ENCODE measurements at places on chromosomes 16 and 17.

GRCh38 chr17:65656390-65657250 is 95.2 kb upstream of the AXIN2 start:
- peak; percentile 4 for DNase-seq

- DNase-seq: no peak
Observed at GRCh38 chr16:73062001-73062616, 14.2 kb upstream of the ZFHX3 start.

GRCh38 chr17:4843321-4844000 is 10.3 kb downstream of the MINK1 start:
- no peak for DNase-seq

- DNase-seq: no peak
Observed at GRCh38 chr17:62630365-62631085, 3.1 kb downstream of the MRC2 start.

DNA sequence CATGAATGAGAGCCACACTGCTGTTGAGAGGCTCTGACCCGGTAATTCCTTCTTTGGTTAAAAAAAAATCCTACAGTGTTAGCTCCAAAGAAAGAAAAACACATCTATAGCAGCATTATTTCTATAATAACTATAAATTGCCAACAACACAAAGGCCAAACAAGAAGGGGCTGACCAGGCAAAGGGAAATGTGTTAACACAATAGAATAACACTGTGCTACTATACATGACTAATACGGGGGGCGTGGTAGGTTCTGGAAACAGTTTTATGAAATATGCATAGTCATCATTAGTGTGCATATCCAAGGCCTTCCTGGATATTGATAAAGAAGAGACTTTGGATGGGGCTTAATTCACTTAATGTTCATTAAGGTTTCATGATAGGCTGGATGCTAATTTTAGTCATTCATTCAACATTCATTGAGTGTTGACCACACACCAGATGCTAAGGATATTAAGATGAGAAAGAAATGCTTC is 50.0 kb upstream of the CCL1 start:
- no peak for DNase-seq

DNA sequence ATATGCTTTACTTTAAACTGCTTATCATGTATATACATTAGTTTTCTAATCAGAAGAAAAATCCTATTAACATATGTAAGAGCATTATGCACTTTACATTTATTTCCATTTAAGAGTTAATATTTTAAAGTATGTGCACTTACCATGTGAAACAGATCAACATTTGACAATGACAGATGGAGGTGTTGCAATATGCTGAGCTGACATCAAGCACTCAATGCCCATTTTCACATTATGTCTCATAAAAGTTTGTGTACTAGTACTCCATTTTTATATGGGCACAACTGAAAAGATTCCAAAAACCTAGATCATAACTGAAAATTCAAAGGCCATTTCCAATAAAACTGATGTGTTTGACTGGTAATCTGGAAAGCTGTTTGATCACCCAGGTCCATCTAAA is 420.9 kb upstream of the SOX9 start:
- no peak for DNase-seq

DNA sequence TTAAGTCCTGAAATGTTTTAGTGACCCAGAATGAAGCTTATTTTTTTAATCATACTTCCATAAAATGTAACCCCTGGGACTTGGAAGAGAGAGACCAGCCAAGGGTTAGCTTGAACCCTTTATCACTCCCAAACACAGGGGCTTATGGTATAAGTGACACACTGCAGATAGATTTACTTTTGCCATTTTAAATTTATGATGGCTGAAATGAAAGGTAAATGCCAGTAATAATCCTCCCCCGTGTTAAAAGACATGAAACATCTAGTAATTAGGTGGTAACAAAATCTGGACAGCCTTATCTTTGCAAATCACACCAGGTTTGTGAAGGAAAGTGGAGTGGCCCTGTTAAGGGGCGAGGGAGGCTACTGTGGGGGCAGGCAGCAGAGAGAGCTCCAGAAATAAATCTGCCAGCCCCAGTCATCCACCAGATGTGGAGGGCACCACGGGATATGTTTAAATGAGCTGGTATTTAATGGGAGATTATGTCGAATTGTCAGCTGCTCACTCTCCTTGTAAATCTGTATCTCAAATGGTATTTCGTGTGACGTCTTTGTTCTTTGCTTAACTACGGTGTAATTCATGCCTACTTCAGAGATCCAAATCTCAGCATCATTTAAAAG is 326.5 kb downstream of the WWOX start:
- DNase-seq: no peak

DNA sequence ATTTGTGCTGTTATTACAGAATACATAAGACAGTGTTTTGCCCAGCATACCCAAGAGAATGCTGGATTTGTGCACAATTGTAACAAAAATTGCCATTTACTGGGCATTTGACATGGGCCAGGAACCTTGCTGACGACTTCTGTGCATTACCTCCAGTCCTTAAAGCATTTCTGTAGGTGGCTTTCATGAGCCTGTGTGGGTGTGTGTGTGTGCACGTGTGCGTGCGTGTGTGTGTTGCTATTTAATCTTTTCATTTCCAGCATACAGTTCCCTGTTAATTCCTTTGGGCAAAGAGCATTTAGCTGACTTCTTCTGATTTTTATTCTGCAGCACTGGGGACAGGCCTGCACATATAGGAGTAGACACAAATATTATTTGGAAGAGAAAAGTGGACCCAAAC is 134.4 kb downstream of the CYLD start:
- DNase-seq: no peak

- DNase-seq: no peak
Observed at GRCh38 chr17:34356194-34356593, at the start of gene CCL13. CCL13 (plus strand) TSS chr17:34356480; CDS start chr17:34356527, 47 bp downstream.

DNA sequence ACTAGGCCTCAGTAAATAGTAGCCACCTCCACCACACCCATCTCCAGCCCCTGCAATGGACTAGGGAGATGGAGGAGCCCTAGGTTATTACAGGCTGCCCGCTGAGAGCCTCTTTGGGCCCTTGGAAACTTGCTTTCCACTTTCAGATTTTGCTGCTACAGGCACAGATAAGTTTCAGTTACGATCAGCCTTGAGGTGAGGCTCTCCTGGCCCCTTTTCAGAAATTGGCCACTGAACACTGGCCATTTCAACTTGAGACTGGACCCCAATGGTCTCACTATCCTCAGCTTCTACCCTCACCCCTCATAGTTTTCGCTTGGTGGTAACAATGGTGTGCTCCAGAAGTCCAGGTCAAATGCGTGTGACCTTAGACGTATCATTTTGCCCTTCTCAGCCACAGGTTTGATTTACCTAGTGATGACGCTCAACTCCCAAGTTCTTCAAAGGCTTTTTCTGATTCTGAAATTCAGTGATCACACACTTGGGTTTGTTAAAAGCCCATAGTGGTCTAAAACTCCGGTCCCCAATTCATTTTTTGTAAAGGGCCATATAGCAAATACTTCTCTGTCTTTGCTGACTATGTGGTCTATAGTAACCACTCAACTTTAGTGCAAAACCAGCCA is 1.0 kb downstream of the PMM2 start:
- no peak for DNase-seq

GRCh38 chr17:56119936-56120335 is 33.3 kb upstream of the ANKFN1 start:
- no peak for DNase-seq

DNA sequence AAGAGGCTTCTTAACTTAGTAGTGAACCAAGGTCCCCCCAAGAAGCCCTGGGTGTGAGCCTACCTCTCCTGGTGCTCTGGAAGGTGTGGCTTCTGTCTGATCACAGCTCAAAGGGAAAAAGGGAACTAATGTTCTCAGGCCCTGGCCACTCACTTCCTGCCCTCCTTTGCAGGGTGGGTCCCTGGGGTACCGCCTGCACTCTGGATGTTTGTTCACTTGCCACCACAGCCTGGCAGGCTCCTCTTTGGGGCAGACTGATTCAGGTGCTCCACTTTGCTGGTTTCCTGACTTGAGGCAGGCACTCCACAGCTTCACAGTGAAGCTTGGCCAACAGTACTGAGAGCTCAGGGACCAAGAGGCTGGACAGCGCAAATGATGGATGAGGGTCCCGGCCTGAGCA is 5.9 kb upstream of the MYO15A start:
- DNase-seq: no peak

DNA sequence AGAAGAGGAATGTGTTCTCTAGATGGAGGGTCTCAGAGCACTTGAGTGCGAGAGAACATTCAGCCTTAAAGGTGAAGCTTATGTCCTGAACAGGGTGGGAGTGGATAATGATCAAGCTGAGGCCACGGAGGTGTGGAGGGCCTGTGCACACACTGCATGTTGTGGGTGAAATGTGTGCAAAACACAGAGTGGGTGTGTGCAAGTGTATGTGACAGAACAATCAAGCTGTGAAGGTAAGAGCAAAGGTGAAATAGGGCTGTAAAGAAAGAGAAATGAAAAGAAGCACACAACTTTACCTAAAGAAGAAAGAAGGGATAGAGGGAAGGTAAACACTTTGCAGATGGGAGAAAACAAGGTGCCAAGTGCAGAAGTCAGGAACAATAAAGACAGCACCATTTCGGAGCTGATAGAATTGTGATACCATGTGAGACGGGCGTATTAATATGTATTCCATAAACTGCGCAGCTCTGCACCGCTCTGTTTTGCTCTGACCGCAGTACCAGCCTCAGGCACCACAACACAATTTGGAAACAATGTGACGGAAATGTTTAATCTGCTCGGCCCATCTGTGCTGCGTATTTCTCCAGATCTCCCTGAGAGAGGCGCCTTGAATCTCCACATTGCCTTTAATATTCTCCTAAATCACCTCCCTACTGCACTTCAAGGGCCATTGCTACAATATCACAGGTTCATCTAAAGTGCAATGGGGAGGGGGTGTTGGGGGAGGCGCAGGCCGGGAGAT is 40.6 kb downstream of the SNX11 start:
- DNase-seq: no peak

DNA sequence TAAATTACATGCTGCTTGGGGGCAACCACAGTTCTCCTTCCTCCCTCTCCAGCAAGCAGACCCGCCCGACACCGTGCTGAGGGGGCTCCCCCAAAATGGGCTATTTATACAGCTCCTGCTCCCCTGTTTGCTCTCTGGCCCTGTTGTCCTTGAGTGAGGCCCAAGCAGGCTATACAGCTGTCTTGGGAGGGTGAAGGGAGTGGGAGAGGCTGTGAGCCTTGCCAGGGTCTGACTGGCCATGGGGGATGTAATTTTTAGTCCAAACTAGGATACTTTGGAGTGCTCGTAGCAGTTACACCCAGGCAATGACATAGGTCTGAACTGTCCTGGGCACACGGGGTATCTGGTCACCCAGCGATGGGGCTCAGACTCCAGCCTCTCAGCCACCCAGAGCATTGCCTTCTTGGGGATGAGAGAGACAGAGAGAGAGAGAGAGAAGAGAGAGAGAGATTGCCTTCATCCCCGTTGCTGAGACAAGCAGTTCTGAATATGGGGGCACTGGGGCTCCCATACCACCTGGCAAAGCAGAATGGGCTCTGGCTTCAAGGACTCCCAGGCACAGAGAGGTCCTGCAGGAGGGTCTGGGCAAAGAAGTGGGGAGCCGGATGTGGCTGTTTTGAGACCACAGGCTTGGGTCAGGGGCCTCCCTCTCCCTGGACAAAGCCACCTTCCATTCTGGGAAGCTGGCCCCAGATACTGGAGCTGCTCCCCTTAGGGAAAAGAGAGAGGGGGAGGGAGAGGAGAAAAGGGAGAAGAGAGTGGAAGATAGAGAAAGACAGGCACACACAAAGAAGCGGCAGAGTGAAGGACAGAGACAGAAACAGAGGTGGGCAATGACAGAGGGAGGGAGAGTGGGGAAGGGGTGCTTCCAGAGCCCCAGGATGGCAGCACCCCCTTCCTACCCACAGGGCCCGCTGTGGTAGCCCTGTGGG is 10.7 kb upstream of the TMEM92 start:
- DNase-seq: no peak

- DNase-seq: no peak
Observed at GRCh38 chr16:15509593-15510535, 75.5 kb downstream of the BMERB1 start.

- no peak for DNase-seq
Observed at GRCh38 chr16:46923513-46924295, 39.5 kb downstream of the GPT2 start.

DNA sequence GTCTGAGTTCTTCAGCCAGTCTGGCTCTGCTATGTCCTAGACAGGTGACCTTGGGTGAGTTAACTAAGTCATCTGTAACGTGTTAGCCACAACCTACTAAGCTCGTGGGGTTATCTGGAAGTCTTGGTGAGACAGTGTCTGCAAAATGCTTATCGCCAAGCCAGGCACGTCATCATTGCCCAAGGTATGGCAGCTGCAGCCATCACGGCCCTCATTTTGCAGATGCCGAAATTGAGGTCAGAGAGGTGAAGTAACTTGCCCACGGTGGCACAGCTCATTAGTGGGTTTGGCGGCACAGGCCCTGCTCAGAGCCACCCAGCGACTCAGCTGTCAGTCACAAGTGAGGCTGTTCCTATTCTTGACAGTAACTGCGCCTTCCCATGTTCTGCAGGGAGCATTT is 79.8 kb downstream of the CMIP start:
- DNase-seq: no peak

DNA sequence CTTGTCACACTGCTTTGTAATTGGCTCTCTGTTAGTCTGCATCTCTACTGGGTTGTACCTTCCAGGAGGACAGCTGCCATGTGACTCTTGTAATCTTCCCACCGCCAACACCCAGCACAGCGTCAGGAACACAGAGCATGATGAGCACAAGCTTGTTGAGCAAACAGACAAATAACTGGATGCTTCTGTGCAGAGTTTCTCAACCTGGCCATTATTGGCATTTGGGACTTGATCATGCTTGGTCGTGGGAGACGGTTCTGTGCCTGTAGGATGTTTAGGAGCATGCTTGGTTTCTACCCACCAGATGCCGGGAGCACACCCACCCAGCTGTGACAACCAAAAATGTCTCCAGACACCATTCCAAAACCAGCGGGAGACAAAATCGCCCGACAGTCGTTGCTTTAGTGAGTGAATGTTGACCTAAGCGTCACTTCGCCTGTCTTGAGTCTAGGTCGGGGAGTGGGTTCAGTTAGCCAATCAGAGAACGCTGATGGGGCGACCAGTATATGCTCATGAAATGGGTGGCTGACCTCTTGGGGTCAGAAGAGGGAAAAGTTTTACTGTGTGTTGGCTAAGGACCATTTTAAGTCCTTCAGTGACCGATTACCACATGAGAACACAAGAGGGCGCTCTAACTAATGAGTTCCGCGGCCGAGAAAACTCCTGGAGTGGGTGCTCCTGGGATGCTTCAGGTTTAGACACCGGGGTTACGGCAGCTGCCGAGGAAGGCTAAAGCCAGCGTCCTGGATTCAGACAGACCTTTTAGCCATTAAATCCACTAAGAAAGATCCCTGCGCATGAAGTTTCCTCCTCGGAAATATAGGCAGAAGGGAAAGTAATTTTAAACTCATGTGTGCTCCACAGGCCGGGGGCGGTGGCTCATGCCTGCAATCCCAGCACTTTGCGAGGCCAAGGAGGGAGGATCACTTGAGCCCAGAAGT is 57.8 kb upstream of the TEX2 start:
- peak; percentile 65 for DNase-seq

Measured in GM19239 (cell line).